ENCODE measurements at places on chromosomes 12 and 14.

DNA sequence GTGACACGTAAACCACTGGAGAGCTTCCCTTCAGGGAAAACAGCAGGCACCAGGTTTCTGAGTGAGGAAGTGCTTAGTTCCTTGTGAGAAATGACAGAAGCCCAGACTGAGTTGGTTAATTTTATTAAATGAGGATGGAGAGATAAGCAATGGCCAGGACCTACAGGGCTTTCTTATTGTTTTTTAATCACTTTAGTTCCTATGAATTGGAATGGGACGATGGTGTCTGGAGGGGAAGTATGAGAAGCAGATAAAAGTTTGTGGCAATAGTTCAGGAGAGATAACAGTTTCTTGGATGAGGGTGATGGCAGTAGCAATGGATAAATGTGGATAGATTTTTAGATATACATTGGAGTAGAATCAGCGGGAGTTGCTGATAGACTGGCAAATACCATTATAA, 86.5 kb upstream of the PTPRR start:
- no peak for DNase-seq

- DNase-seq: no peak
These were observed 2.3 kb upstream of the KRT5 start for GRCh38 chr12:52522346-52523011.

DNA sequence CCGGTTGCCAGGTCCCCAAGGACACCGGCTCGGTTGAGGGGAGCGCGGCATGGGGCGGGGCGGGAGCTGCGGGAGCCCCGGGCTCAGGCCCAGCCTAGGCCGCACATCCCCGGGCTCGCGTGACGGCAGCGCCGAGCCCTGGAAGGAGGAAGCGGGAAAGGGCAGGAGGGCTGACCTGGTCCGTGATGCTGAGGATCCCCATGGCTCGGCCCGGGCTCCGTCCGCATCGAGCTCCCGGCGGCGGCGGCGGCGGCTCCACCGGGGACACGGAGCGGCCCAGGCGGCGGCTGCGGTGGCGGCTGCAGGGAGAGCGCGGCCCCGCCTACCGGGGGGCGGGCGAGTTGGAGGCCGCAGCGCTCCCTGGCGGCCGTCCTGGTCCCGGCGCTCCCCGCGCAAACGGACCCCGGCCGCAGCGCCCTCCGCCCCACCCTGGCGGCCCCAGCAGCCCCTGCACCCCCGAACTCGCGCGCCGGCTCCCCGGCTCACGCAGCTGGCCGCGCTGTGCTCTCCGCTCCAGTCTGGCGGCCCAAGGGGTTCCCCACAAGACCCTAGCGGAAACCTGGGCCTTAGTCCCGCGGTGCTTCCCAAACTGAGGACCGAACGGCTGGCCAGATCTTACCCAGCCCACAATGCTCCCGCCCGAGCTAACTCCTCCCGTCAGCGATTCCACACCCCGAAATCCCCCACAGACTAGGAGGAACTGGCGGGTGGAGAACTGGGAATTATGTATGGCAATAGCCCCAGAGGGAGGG, at the start of gene ANKRD52:
ANKRD52 (minus strand) TSS at position 317 of the 752 bp plus-strand sequence; CDS start at position 202, 115 bp downstream.
- DNase-seq: peak; percentile 86

- DNase-seq: no peak
These were observed 96.8 kb downstream of the SRGAP1 start for GRCh38 chr12:63941166-63941800.

GRCh38 chr12:83784298-83784890, 1097.7 kb downstream of the TMTC2 start:
- no peak for DNase-seq

GRCh38 chr12:105931762-105932570, 206.8 kb downstream of the NUAK1 start:
- DNase-seq: no peak

- DNase-seq: no peak
These were observed 171.6 kb downstream of the DPF3 start for GRCh38 chr14:72722201-72722785.

DNA sequence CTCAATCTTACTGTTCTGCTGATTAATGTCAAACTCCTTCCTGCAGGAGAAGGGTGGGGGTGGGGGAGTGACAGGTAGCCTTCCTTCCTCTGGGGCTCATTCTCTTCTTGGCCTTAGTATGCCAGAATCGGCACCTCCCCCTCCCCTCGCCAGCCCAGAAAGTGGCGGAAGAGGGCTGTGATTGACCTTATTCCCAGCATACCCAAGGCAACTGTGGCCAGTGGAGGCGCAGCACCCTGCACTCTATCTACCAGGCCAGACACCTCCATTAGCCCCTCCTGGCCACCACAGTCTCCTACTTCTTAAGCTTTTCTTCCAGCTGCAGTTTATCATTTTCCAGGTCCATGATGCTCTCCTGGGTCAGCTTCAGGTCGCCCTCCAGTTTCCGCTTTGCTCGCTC, 15.5 kb downstream of the MYH6 start:
- DNase-seq: no peak

DNA sequence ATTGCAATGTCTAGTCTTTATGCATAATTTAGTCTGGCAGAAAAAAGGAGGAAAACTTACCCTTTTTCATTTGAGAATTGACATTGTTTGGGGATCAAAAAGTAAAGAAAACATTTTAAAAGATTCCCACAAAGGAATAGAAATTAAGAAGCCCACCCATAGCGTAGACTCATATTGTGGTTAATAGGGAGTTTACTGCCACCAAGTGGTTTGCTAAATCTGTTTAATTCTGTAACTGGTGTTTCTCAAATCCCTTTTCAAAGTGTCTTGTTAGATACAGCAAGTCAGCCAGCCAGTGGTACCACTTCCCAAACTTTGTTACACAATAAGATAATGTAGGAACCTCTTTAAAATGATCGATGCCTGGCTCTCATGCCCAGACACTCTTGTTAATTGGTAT, 180.3 kb downstream of the IPO8 start:
- DNase-seq: no peak

DNA sequence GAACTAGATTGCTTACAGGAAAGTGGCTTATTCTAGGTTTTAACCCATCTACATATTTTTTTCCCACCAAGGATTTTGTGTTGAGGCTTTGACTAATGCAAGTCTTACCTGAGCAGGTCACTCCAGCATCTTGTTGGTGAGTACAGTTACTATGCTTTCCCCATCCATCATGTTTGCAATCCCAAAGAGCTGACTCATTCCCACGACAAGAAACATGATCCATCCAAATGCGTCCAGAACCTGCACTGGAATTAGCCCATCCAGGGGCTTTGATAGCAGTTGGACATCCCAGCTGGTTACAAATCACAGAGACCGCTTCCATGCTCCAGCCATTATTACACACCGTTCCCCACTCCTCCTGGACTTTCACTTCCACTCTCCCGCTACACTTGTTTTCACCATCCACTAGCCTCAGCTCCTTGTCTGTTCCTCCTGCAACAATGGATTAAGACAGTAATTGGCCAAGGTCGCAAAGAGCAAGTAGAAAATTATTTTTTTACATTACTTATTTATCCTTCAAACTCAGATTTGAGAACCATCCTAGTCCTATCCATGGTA, 2.5 kb downstream of the CD163 start:
- peak; percentile 61 for DNase-seq

DNA sequence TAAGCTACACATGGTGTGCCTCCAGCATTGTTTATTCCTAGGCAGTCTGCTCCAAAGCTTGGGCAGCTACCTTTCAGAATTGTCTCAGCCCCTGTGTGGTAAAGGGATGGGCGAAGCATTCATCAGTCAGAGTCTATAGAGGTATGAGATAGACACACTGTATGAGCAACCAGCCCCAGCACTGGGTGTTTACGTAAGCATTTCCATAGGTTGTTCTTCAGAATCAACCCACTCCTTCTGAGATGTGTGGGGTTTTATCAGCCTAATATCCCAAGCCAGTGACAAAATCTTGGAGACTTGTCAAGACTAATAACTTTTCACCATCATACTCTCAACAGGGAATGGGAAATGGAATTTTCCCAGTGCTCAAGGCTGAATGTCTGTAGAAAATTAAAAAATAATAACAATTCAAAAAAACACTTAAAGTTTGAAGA, 98.2 kb downstream of the BTG1 start:
- DNase-seq: no peak

DNA sequence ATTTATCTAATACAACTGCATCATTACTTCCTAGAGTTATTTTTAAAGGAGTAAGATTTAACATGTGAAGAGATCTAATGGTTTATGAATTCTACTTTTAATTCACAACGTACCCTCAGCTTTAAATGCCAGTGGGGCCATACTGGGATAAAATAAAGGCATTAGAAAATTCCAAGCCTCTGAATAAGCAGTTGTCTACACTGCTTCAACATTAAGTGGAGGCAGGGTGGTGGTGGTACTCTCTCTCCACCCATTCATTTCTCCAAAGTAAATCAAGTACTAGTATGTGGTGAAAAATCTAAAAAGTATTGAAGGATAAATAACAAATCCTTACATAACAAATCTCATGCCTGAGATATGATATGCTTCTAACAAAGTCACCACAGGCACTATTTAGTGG, 52.4 kb downstream of the FERMT2 start:
- DNase-seq: no peak

- peak; percentile 42 for DNase-seq
These were observed 26.4 kb upstream of the MED13L start for GRCh38 chr12:116303929-116304328.

- no peak for DNase-seq
These were observed 30.5 kb upstream of the METAP2 start for GRCh38 chr12:95443459-95443858.

- peak; percentile 61 for DNase-seq
These were observed 2.5 kb downstream of the LGALS3 start for GRCh38 chr14:55131370-55132137.

DNA sequence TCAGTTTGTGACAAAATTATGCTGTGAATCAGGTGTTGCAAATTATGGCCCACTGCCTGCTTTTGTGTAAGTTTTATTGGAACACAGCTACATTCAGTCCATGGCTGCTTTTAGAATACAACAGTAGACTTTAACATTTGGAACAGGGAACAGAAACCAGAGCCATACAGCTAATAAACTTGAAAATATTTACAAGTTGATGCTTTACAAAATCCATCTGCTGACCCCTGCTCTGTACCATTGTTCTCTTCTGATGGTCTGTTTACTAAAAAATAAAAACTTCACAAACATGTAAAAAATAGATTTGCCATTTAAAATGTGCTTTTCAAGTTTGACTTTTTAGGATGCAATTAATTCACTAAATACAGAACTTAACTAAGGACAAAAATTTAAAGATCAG, 20.8 kb downstream of the PSMA3 start:
- DNase-seq: no peak

DNA sequence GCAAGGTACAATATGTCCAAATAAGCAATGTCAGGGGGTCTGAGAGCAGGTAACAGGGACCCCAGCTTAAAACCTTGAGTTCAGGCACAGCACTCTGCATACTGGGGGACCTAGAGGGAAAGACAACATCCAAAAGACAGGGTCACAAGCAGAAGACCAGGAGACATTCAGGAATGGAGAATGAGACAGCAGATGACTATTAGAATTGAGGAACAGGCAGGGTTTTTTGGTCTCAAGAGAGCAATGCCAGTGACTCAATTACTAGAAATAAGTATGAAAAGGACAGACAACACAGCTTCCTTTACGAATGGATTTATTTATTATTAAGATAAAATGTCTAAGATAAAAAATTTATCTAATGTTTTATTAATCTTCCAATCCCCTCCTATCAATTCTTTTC, 223.0 kb downstream of the PTPRO start:
- DNase-seq: peak; percentile 65

DNA sequence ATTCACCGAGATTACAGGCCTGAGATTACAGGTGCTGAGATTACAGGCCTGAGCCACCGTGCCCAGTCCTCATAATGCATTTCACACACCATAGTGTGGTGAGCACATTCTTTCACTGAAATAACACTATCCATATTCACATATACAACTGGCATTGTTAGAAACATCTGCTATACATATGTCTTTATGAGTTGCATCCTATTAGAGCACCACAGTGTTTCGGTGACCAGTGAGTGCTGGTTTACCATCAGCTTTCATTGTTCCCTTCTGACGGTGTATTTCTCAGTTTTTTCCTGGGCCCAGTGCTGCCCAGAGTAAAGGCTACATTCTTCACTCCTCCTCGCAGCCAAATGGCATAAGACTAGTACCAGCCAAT, 96.2 kb upstream of the FGD4 start:
- DNase-seq: no peak

DNA sequence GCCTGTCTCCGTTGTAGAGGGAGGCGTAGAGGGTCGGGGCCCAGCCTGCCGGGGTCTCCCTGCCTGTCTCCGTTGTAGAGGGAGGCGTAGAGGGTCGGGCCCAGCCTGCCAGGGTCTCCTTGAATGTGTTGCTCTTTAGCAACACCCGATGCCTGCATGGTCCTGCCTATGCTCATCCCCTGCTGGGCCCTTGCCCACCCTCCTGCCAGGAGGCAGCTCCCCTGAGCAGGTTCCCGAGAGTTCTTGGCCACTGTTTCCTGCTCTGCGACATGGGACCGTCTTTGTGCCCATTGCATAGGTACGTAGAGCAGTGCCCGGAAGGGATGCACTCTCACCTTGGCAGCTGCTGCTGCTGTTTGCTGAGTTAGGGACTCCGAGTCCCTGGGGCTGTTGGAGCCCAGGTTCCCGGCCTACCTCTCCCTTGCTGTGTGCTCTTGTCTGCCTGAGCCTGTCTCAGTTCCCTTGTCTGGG, 3.3 kb downstream of the KIF26A start:
- no peak for DNase-seq

- no peak for DNase-seq
These were observed 301.3 kb upstream of the STXBP6 start for GRCh38 chr14:25351269-25351668.

DNA sequence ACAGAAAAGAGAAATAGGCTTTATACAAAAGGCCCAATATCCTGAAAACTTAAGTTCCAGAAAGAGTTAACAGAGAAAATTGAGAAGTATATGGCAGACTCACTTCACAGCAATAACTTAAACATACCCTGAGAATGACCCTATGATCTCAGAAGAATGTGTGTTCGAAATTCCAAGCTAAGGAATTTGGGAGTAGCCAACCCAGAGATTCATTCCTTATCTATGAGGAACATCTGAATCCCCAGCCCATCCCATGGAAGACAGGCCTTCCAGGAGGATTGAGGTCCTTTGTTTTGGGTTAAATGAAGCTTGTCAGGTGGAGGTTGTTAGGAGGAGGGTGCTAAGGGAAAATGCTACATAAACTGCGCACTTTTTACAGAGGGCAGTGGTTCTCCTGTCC, 7.5 kb upstream of the SAV1 start:
- DNase-seq: no peak

DNA sequence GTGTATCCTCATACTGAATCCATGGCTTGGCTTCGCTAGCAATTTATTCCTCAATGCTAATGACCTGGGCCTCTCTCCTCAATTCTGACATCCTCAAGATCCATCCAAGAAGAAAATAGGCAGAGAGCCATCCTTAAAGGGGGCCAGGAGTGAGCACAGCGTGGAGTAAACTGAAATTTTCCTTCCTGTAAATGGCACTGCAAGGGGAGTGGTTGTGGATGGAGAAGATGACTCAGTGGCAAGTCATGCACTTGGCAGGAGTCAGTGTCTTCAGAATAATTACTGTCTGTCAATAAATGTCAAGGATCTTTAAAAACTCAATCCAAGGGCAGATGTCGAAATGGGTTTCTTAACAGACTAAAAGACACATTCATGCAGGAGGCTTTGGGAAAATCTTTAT, 88.0 kb upstream of the TMEM132C start:
- no peak for DNase-seq

All from suppressor macrophage treated with lipopolysaccharide for 4 hours (primary cell).